G401 (cell line): ENCODE measurements at places on chromosomes 16 and 17.

- no peak for DNase-seq
Observed at GRCh38 chr17:74728702-74729075, 8.4 kb upstream of the RAB37 start.

GRCh38 chr17:63042256-63042812, 76.3 kb downstream of the TANC2 start:
- no peak for DNase-seq

GRCh38 chr17:68359791-68360535, 68.7 kb downstream of the ARSG start:
- no peak for DNase-seq

GRCh38 chr17:50863221-50863843, 2.8 kb downstream of the TOB1 start:
- DNase-seq = peak; percentile 75

DNA sequence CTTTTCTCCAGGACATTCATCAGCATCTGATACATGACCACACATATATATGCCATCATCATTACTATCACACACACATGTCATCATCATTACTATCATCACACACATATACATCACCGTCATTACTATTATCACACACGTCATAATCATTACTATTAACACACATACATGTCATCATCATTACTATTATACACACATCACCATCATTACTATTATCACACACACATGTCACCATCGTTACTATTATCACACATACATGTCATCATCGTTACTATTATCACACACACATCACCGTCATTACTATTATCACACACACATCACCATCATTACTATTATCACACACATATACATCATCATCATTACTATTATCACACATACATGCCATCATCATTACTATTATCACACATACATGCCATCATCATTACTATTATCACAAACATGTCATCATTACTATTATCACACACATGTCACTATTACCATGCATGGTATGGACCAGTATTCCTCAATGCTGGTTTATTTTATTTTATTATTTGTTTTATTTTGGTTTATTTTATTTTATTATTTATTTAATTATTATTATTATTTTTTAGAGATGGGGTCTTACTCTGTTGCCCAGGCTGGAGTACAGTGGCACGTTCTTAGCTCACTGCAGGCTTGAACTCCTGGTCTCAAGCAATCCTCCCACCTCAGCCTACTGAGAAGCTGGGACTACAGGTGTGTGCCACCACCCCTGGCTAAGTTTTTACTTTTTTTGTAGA, 46.3 kb upstream of the CNEP1R1 start:
- DNase-seq = no peak

GRCh38 chr17:15951368-15952047, 6.6 kb downstream of the ADORA2B start:
- DNase-seq = no peak

DNA sequence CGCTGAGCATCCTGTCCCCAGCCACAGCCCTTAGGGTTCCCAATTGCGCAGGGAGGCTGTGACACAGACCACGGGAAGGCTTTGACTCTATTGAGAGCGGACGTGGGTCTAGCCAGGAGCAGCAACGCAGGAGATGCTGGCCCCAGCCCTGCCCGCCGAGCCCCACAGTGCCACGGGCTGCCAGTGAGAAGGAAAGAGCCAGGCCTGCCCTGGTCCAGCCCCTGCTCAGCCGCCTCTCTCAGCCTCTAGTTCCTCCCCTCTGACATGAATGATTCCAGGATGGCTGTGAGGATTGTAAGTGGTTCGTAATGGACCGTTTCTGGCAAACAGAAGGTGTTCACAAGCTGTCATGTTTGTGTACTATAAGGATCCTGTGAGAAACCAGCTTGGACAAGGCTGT, 2.5 kb downstream of the BHLHA9 start:
- DNase-seq = peak; percentile 16

GRCh38 chr16:51095890-51096626, 55.0 kb downstream of the SALL1 start:
- no peak for DNase-seq

GRCh38 chr17:83106056-83106588, 26.7 kb downstream of the METRNL start:
- DNase-seq = no peak

- DNase-seq = no peak
Observed at GRCh38 chr17:48113201-48113676, 5.7 kb downstream of the SNX11 start.

GRCh38 chr17:4994081-4994595, 3.2 kb downstream of the INCA1 start:
- no peak for DNase-seq

- no peak for DNase-seq
Observed at GRCh38 chr17:63701868-63702720, 2.2 kb upstream of the LIMD2 start.

GRCh38 chr17:68740555-68741447, 139.6 kb upstream of the FAM20A start:
- DNase-seq = no peak

- peak; percentile 73 for DNase-seq
Observed at GRCh38 chr17:50297407-50297865, 23.2 kb downstream of the TMEM92 start.

DNA sequence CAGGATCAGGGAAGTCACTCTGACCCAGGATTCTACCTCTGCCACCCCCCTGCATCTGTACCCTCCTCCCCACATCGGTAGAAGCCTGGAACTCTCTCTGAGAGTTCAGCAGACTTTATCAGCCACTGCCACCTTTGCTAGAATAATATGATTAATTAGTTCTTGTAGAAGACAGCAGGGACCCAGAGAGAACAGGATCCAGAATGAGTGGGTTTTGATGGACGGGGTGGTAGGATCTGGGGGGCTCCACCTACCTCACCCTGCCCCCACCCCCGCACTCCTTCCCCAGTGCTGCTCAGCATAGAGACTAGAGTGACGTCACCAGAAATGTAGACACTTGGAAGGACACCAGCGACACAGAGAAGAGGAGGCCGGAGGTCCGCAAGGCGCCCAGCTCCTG, 33.5 kb downstream of the ABCC6 start:
- no peak for DNase-seq

DNA sequence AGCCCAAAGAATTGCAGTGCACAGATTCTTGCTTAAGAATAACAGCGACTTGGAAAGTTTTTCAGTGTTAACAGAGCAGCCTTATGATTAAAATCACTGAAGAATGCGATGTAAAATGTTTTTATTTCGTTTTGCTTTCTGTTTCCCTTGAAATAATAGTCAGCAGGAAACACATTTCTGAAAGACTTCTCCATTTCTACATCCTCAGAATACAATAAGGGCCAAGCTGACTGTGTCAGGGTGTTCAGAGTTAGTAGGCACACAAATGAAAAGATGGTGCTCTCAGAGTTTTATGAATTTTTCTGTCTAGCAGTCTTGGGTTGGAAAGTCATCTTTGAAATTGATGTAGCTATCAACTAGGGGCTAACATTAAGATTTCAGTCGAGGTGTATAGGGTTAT, 582.9 kb upstream of the RBFOX1 start:
- DNase-seq = no peak

DNA sequence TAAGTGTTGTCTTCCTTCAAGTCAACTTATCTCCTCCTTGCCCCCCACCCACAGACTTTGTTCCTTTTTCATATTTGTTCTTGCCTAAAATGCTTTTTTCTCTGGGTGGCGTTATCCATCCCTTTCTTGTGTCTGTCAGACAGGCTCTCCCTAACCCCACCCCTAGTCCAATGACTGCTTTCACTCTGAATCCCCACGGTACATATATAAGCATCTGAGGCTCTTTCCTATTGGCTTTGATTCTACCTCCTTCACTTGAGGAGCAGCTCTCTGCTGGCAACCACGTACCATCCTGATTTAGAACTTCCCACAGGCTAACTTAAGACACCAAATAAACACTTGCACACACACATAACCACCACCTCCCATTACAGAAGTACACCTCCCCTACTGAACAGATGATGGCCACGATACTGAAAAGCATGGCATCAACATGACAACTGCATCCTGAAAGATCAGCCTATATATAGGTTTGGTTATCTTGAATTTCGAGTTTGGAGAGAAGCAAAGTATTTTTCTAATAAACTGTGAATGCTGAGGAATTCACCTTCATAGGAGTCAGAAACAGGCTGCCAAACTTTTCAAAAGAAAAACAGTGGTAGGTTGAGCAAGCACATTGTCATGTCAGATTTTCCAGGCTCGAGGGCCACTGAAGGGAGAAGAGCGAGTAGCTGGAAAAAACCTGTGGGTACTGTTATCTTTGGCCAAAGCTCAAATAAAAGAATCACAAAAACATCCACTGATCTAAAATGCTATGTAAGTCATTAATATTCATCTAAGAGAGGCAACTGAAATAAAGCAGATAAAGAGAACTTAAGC, 24.3 kb downstream of the STAT3 start:
- DNase-seq = no peak

DNA sequence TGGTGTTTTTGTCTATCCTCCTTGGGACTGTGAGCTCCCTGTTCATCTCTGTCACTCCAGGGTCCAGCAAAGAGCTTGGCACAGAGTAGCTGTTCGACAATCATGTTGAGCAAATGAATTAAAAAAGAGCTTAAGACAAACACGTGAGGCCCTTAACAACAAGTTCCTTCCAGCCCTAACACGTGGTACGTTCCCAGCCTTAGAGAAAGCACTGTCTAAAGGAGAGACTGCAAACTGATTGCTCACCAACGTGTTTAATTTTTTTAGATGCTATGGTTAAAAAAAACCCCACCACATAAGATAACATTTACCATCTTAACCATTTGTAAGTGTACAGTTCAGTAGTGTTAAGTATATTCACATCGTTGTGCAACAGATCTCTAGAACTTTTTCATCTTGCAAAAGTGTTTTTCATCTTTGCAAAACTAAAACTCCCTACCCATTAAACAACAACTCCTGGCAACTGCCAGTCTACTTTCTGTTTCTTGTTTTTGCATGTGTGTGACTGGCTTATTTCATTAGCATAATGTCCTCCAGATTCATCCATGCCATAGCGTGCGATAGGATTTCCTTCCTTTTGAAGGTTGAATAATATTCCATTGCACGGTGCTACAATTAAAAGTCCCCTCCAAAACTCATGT, 28.2 kb downstream of the LAT start:
- no peak for DNase-seq

DNA sequence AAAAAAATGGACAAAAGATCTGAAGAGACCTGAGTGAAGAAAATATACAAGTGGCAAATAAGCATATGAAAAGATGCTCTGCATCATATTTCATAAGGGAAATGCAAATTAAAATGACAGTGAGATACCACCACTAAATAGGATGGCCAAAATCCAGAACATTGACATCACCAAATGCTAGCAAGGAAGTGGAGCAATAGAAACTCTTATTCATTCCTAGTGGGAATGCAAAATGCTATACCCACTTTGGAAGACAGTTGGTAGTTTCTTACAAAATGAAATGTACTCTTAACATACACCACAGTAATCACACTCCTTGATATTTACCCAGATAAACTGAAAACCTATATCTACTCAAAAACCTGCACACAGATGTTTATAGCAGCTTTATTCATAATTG, 33.6 kb downstream of the DHRS7B start:
- no peak for DNase-seq

DNA sequence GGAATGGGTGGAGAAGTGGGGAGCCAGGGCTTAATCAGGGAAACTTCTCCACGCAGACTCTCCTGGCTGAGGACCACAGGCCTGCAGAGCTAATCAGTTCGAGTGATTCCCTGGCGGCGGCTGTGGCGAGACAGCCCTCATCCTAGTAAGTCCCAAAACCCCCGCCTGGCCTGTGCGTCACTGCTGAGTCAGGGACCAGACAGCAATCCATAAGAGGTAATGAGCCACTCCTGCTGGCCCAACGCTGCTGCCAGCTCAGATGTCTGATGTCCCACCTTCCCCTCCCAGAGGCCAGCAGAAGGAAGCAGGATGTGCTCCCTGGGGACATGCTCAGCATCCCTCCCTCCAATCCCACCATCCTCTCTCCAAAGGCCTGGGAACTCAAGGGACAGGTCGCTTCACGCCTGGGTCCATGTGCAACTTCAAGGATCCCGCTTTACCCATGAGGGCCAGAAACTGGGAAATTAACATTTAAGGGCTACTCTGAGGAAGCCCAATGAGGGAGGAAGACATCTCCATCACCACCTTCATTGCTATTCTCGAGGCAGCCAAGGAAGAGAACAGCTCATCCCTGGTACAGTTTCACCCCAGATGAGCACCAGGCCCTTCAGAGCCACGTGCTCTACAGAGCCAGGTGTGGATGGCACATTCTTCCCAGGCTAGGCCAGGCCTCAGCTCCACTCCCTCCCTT, 7.9 kb downstream of the ACLY start:
- no peak for DNase-seq

- DNase-seq = no peak
Observed at GRCh38 chr16:81635063-81635937, 143.8 kb upstream of the PLCG2 start.

DNA sequence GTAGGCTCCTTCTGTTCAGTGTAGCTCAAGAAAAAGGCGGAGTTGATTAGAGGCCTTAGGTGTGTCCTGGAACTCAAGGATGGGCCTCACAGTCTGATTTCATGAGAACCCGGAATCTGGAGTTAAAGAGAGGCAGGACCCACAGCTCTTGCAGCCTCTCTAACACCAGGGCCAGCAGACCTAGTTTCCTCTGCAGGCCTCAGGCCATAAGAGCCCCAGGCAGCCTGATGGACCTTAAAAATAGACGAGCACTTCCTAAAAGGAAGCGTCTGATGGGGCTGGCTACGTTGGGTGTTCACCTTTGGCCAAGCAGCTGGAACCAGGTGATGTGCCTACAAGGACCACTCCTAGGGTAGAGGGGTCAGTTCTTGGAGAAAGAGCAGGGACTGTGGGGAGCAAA, 7.6 kb downstream of the CACNG5 start:
- DNase-seq = no peak

GRCh38 chr17:10521949-10522348, 3.6 kb upstream of the MYH1 start:
- no peak for DNase-seq

GRCh38 chr17:75010683-75011400, 1.6 kb upstream of the MRPL58 start:
- DNase-seq = peak; percentile 99

DNA sequence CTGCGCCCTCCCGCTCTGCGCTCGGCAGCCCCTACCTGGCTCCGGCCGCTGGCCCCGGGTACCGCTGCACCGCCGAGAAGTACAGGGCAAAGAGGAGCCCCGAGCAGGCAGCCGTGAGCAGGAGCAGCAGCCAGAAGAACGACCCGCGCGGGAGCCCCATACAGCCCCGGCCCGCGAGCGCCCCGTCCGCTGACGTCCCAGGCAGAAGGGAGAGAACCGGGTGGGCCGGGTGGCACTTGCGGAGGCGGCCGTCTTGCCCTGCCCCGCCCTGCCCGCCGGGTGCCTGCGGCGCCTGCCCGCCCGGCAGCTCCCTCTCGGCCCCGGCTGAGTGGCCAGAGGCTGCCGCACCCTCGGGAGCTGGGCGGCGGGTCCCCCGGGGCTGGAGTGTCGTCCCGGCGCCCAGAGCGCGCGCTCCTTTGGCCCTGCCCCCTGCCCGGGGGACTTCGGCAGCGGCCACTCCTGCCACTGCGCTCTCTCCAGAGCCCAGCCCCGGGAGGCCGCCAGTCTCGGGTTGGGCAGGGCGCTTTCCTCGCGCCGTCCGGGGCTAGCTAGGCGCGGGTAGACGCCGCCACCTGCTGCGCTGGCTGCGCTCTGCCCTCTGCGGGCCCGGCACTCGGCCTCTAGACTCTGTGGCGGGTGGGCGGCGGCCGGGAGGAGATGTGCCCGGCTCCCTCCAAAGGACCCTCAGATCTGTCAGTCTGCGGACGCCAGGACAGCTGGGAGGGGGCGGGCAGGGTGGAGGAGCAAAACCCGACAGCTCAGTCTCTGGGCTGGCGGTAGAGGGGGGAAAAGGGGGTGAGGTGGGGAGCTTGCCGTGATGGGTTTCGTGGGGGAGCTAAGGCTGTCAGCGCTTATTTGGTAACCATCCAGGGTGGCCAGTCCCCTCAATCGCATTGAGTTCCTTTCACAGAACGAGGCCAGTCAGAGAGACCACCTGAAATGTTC, at the start of gene ST6GALNAC2:
ST6GALNAC2 (minus strand) TSS at position 212 of the 945 bp plus-strand sequence; CDS start at position 160, 52 bp downstream.
- DNase-seq = no peak
